Muscle of leg (tissue), 16 donors: ENCODE measurements at places on chromosomes 6 and 20. TPM values are rescaled to one million over a fixed set of nuclear protein-coding genes. Genes with fewer than 3 reads are reported as not detected.

The MAPK14 gene
- polyA plus RNA-seq: 33.9 TPM

The KCNK15 gene
- polyA plus RNA-seq: not detected

The HECA gene
- 12.5 TPM for polyA plus RNA-seq

The RSPH3 gene
- 5.2 TPM for polyA plus RNA-seq

The OLIG3 gene
- not detected for polyA plus RNA-seq

The POM121L2 gene
- polyA plus RNA-seq: not detected

The HUS1B gene
- polyA plus RNA-seq: not detected

The CST7 gene
- 0.20 TPM for polyA plus RNA-seq

The MOXD1 gene
- polyA plus RNA-seq: 4.0 TPM

The SAMD10 gene
- polyA plus RNA-seq: 3.8 TPM

The MAD2L1BP gene
- polyA plus RNA-seq: 19.7 TPM

The ARFGEF3 gene
- polyA plus RNA-seq: 0.42 TPM

The EBF4 gene
- polyA plus RNA-seq: 5.0 TPM

The TMEM200A gene
- polyA plus RNA-seq: 13.3 TPM

The C20orf202 gene
- 0.35 TPM for polyA plus RNA-seq

The TNXB gene
- polyA plus RNA-seq: 205 TPM

The FRK gene
- 0.45 TPM for polyA plus RNA-seq

The NKX2-4 gene
- polyA plus RNA-seq: not detected

The CNBD2 gene
- 0.15 TPM for polyA plus RNA-seq

The DEFB132 gene
- polyA plus RNA-seq: not detected

The GJA10 gene
- not detected for polyA plus RNA-seq

The EMILIN3 gene
- 54.3 TPM for polyA plus RNA-seq

The LTA gene
- polyA plus RNA-seq: 0.26 TPM

The TUBB2B gene
- polyA plus RNA-seq: 60.2 TPM

The CALHM4 gene
- polyA plus RNA-seq: not detected

The SLC35F1 gene
- 1.7 TPM for polyA plus RNA-seq

The CCN2 gene
- polyA plus RNA-seq: 29.8 TPM

The ANGPT4 gene
- 0.07 TPM for polyA plus RNA-seq

The HLA-G gene
- 4.2 TPM for polyA plus RNA-seq

The KHDC1L gene
- polyA plus RNA-seq: 0.32 TPM
